MCF 10A (cell line): ENCODE measurements at places on chromosomes 12 and 14. TPM values are rescaled to one million over a fixed set of nuclear protein-coding genes. Genes with fewer than 3 reads are reported as not detected.
A peak's percentile ranks its signal among the peaks of the same experiment; 100 is the strongest.

DNA sequence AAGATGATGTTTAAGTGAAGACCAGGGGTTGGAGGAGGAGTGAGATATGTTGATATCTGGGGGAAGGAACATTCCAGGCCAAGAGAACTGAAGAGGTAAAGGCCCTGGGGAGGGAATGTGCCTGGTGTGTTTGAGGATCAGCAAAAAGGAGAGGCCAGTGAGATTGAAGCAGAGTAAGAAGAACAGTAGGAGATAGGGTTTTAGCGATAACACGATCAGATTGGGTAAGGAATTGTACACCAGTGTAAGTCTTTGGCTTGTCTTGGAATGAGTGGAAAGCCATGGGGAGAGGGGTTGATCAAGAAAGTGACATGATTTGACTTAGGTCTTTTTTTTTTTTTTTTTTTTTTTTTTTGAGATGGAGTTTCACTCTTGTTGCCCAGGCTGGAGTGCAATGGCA is 4.8 kb downstream of the TROAP start:
- DNase-seq, result no peak

GRCh38 chr12:27521066-27521465 is 2.9 kb upstream of the PPFIBP1 start:
- DNase-seq, result no peak

DNA sequence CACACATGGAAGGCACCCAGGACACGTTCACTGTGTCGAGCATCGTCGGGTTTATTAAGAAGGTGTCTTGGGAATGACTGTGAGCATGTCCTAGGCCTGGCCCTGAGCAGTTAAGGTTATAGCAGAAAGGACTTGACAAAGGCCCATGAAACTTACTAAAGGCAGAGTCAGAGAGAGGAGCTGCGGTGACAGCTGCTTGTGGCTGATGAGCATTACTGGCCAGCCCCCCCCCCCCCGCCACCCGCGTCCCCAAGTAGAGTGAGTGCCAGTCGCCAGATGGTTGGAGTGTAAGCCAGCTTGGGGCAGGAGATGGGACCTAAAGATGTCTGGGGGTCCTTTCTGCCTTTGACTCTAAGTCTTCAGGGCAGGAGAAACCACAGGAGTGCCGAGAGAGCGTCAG is 169.9 kb downstream of the TSPAN9 start:
- DNase-seq, result no peak

DNA sequence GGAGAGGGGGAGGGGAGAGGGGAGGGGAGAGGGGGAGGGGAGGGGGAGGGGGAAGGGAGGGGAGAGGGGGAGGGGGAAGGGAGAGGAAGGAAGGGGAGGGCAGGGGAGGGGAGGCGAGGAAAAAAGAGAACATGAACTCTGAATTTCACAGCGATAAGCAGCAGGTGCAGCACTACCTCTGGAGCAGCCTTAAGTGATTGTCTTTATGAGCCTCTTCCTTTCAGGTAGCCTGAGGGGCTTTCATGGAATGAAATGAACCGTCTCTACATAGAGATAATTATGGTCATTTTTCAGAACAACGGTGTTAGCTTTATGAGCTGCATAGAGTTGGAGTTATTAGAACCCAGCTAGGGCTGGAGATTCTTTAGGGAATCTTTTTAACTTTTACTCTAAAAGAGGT is 18.1 kb upstream of the PTCSC3 start:
- no peak for DNase-seq

DNA sequence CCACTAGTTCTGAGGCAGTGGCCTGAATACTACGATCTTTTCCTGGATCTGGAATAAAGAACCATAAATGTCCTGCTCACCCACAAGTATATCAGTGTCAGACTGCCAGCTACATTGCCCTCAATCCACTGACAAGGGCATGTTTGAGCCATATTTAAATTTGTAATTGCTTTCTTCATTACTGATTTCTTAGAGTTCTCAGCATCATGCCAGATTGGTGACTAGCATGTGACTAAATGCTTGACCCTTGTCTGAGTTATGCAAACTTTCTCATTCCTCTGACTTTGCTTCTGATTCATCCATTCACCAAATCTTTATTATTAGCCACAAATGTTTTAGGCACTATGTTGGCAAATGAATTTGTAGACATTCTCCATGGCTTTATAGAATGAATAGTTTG is 143.6 kb upstream of the SLC16A7 start:
- DNase-seq, result peak; percentile 55

DNA sequence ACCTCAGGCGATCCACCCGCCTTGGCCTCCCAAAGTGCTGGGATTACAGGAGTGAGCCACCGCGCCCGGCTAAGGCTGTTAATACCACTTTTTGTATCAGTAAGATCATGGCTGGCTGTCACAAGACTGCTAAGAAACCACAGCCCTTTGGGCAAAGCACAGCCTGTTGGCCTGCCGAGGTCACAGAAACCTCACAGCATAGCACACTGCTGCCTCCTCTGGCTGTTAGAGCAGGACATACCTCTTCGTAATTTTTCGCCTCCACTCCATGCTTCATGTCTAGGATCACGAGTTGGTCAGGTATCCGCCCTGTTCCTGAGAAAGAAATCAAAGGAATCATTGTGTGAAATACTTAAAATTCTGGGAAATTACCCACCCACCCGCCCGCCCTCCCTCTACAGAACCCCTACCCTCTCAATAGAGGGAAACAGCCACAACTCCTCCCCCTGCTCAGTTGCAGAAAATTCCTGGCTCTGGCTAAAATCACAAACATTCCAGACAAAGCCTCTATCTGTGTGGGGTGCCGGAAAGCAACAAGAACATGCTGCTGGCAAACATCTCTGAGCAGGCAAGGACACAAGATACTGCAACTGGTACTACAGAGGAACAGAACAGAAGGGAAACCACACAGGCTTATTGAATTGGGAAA is 20.7 kb upstream of the NEK9 start:
- peak; percentile 38 for DNase-seq

- DNase-seq, result no peak
These were observed 55.7 kb downstream of the SSH1 start for GRCh38 chr12:108801736-108802100.

DNA sequence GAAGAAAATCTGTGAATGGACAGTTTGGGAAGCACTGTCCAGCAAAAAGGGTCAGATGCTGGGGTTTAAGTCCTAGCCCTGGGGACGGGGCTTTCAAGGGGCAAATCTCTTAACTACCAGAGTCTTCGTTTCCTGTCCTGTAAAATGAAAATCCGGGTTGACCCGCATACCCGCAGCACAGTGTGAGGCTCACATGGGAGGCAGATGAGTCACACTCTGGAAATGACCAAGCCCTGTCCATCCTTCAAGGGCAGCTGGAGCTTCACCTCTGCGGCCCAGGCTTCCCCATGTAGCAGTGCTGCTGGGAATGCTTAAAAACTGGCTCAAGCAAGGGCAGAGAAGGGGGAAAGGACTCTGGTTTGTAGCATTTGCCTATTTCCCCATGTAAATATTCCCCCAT is 19.0 kb downstream of the FAM181A start:
- peak; percentile 49 for DNase-seq

GRCh38 chr14:28666961-28667360 is 99.6 kb upstream of the FOXG1 start:
- DNase-seq, result no peak

- no peak for DNase-seq
These were observed 397.8 kb upstream of the MIS18BP1 start for GRCh38 chr14:45650754-45651153.

- DNase-seq, result peak; percentile 51
These were observed 104.6 kb downstream of the SLC38A1 start for GRCh38 chr12:46164186-46164761.

DNA sequence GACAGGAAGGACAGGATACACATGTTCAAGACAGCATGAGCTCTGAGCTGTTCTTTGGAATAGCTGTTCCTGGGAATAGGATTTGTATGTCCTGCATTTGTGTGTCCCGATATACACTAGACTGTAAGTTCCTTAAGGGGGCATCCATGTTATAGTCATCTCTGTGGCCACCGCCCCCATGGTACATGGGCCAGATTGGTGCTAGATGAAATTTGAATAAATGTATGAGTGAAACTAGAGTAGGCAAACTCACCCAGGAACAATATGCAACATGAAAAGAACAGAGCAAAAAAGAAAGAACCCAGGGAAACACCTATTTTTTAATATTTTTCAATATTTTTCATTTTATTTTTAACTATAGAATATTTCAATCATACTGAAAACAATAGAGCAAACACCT is 25.1 kb upstream of the KRT77 start:
- DNase-seq, result no peak

- no peak for DNase-seq
These were observed 55.0 kb downstream of the AMN start for GRCh38 chr14:102977475-102977874.

- DNase-seq, result no peak
These were observed 74.9 kb upstream of the ATP2B1 start for GRCh38 chr12:89783359-89784060.

- no peak for DNase-seq
These were observed 513.8 kb downstream of the RPL10L start for GRCh38 chr14:46137786-46138185.

- no peak for DNase-seq
These were observed 16.6 kb downstream of the SMUG1 start for GRCh38 chr12:54172168-54172567.

DNA sequence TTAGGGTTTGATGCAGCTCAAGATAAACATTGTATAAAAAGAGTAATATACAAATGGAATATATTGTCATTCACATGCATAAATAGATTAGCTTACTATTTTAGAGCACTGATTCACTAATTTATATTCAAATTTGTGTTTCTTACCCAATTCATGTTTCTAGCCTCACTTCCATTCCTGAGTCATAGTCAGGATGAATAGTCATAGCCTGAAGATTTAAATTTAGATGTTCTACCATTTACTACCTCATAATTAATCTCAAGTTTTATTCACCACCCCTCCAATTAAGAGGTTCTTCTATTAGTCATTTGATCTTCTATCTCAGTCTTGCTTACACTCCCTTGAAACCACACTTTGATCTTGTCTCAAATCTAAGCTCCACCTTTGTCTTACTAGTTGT is 38.7 kb downstream of the ANO4 start:
- DNase-seq, result no peak

DNA sequence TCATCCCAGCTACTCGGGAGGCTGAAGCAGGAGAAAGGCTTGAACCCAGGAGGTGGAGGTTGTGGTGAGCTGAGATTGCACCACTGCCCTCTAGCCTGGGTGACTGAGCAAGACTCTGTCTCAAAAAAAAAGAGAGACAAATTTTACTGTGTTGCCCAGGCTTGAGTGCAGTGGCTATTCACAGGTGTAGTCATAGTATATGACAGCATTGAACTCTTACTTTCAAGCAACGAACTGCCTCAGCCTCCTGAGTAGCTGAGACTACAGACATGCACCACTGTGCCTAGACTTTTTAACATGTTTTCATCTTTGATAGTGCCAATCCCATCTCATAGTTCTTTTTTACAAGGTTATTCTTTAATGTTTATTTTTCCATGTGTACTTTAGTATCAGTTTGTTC is 13.7 kb downstream of the ARID2 start:
- DNase-seq, result no peak

- DNase-seq, result peak; percentile 6
These were observed 188.5 kb upstream of the SYT10 start for GRCh38 chr12:33628087-33628486.

MMP19 gene
- total RNA-seq, result 3.3 and 3.7 TPM in 2 replicates

KRAS gene
- total RNA-seq, result 17.6 and 21.7 TPM in 2 replicates

GRCh38 chr12:132494294-132495164 is 4.6 kb downstream of the FBRSL1 start:
- no peak for DNase-seq

GRCh38 chr12:108812324-108812723 is 45.1 kb downstream of the SSH1 start:
- DNase-seq, result no peak

GRCh38 chr12:93376436-93377251 is 1.1 kb upstream of the NUDT4 start:
- peak; percentile 16 for DNase-seq

DNA sequence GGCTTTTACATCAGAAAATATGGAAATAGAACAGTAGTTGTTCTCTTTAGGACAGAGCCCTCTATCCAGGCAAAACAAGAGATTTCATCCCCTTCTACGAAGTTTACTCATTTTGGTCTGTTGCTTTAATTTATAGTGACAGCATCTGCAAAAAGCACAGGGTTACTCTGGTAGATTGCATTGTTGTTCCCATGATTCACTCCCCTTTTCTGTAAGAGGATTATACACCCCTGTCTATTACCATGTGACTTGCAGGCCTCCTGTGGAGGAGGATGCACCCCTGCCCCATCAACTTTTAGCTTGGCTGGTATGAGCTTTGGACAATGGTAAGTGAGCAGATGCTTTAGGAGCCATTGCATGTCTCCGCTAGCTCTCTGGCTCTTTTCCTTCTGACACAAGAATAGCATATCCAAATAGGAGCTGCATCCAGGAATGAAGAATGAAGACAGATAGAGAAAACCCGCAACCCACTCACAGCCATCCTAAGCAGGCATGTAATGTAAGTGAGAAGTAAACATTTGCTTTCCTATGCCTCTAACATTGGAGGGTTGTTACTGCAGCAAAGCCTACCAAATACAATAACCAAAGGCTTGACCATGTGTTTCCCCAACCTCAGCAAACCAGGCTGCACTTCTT is 304.2 kb downstream of the AKAP6 start:
- no peak for DNase-seq

- no peak for DNase-seq
These were observed 34.0 kb upstream of the NFYB start for GRCh38 chr12:104171785-104172569.

GLIPR1L1 gene
- total RNA-seq, result not detected in 2 replicates

- DNase-seq, result no peak
These were observed 266.7 kb upstream of the HMGA2 start for GRCh38 chr12:65557438-65558181.

- DNase-seq, result peak; percentile 27
These were observed 11.2 kb downstream of the OSBPL8 start for GRCh38 chr12:76548222-76548837.

KRT77 gene
- not detected in 2 replicates for total RNA-seq

ANKS1B gene
- total RNA-seq, result 17.7 and 18.8 TPM in 2 replicates

OLR1 gene
- total RNA-seq, result 0.25 TPM in 1 of 2 replicates, not detected in the other

- DNase-seq, result peak; percentile 72
These were observed 14.9 kb downstream of the SLC38A2 start for GRCh38 chr12:46357438-46358324.

DNA sequence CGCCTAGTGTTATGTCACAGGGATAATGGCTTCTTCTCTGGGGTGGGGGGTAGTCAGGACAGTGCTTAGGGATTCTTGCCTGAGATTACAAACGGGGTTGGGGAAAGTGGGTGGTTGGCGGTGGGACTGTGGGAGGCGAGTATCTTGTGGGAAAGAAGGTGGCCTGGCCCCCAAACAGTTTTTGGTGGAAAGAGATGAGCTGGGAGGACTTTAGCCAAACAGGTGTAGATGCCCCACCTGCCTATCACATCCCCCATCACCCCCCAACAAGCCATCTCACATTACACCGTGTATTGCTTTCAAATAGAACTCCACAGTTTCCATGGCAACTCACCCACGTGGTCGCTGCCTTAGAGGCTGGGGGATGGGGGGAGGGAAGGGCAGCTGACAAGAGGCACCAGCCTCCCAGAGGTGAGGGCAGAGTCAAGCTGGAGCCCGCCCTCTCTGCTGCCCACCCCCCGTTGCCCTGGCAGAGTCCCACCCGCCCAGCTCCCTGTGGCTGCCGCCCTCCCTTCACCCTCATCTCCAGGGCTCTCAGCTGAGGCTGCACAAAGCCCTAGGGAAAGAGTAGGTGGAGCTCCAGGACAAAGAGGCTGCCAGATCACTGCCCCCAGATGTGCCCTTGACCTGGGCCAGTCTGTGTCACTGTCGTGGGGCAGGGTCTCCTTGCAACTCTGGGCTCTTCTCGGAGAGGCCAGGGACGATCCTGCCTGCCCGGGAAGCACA is 98.3 kb downstream of the LRRC74A start:
- DNase-seq, result no peak
